ENCODE measurements at places on chromosomes 4 and X.

- DNase-seq = no peak
These were observed 2.8 kb upstream of the PARM1 start for GRCh38 chr4:74930162-74930561.

DNA sequence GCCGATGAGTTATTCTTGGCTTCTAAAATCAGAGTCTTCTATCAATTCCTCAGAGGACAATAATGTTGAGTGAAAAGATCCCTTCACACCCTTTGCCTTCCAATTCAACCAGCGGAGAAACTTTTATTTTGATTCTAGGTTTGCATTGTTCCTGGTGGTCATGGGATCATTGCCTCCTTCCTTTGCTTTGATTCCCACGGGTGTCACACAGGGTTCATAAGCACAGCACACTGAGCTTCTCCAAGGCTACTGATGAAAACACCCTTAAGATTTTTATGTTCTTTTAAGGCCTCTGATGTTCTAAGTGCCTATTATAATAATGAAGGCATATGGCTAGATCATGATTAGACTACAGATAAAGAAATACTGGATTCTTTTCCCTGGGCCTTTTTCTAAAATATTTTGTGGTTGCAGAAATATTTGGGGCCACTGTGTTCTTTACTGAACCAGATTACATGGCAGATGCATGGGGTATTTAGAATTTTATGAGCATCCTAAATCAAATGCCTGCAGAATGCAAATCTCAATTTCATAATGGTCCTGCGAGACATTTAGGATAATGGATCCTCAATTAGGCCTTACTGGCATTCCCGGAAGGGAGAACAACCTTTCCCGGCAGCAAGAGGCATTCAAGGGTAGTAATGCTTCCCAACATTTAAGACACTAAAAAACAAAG lies 43.9 kb upstream of the FGFBP2 start:
- no peak for DNase-seq

GRCh38 chrX:51860679-51861078 lies 32.7 kb upstream of the MAGED1 start:
- peak; percentile 5 for DNase-seq

- DNase-seq = no peak
These were observed 256.1 kb upstream of the NOCT start for GRCh38 chr4:138759554-138759902.

DNA sequence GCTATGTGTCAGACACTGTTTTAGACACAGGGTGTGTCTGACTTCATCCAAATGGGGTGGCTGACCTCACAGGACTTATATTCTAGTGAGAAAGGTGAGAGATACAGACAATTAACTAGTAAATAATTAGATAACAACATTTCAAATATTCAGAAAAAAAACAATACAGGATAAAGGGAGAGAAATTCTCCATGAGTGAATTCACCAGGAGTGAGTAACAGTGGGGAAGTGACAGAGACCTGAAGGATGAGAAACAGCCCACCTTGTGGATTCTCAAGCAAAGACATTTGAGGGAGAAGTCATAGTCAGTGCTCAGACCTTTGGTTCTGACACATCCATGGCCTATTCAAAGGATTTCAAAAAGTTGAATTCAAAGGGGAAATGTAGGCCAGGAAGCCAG lies 627.9 kb downstream of the IQCM start:
- no peak for DNase-seq

GRCh38 chr4:14898989-14899388 lies 103.3 kb upstream of the CPEB2 start:
- no peak for DNase-seq

DNA sequence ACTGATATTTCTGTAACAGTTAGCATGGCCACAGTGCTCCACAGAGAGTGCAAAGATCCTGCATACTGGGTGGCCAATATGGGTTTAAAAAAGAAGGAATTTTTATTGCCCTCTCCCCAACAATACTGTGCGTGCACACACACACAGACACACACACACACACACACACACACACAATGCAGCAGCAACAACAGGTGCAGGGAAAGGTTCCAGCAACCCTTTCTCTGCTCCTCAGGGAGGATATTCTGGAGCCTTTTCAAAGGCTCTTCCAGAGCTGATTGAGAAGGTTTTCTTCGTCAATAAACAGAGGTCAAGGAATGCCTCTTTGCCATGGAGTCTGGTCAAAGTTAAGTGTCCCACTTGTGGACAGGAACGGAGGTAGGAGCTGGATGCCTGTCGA lies 84.8 kb upstream of the ZFP42 start:
- no peak for DNase-seq

DNA sequence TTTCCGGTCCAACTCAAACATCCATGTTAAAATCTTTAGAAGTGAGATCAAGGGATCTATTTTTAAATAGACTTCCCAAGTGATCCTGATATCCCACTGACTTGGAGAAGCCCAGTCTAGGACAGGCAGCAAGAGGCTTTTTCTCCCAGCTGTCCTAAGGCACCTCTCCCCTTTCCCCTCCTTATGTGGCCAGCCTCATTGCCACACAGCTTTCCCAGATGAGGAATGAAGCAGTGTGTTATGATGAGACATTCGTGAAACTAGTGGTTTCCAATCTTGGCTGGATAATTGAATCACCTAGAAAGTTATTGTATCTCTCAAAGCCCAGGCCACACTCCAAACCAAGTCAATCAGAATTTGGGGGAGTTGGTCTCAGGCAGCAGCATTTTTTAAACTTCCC lies 16.8 kb upstream of the HSD17B13 start:
- no peak for DNase-seq

GRCh38 chrX:37818031-37818430 lies 29.3 kb downstream of the DYNLT3 start:
- DNase-seq = no peak

GRCh38 chrX:37905436-37906147 lies 58.2 kb upstream of the DYNLT3 start:
- peak; percentile 17 for DNase-seq

DNA sequence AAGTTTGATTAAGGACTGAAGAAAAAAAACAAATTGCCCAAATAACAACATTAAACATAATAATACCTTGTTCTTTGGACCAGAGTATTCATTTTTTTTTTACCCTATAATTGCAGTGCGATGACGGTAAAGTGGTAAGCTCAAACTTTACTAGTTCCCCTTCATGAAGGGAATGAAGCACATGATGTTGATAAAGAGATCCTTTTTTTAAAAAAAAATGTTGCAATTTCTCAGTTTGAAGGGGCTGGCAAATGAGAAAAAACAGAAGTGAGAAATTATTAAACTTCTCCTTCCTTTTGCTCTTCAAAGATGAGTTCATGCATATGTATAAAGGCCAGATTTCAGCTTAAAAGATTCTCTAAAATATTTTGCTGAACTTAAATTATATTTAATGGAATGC lies 231.7 kb downstream of the C4orf33 start:
- DNase-seq = no peak

DNA sequence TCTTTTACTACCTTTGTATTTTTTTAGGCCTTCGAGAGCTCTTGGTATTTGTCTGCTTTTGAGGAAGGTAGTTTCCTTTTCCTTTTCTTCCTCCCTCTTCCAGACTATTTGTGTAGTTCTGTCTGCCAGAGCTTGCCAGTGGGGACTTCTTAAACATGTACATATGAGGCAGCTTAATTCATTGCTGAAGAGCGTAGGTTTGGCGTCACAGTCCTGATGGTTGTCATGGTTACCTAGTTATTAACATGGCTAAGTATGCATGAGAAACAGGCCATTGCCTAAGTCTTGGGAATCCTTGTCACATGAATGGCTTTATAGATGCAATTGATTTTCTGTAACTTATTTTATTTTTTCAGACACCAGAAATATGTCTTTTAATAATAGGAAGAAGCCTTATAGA lies 48.5 kb upstream of the ARMCX2 start:
- no peak for DNase-seq
